ENCODE measurements at places on chromosomes 2 and 18.

GRCh38 chr18:5604778-5605177 lies 61.0 kb upstream of the EPB41L3 start:
- DNase-seq, result no peak

DNA sequence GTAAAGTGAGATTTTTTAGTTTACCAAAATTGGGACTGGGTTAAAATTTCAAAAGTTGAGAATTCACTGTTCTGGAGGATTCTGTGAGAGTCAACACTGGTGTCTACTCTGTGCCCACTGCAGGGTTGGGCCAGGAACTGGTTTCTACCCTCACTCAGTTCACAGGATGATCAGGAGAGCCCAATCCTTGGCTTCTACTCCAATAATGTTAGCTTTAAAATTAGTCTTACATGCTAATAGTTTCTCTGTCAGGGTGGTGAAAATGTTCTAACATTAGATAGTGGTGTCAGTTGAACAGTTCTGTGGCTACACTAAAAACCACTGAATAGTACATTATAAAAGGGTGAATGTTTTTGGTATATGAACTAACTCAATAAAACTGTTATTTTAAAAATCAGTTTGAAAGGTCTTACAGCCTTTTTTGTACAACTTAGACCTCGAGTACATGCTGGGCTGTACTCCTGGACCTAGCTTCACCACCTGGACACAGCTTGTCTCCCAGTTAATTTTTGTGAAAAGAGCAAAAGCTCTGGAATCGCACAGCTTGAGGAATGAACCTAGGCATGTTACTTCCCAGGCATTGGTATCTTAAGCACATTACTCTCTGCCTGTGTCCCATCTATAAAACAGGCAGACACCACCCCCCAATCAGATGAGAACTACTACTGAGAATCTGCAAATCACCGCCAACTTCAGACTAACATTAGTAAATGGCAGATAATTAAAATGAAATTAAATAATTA lies 44.4 kb downstream of the ACVR1 start:
- DNase-seq, result no peak

- DNase-seq, result no peak
These were observed 194.6 kb upstream of the SYT4 start for GRCh38 chr18:43471873-43472272.

DNA sequence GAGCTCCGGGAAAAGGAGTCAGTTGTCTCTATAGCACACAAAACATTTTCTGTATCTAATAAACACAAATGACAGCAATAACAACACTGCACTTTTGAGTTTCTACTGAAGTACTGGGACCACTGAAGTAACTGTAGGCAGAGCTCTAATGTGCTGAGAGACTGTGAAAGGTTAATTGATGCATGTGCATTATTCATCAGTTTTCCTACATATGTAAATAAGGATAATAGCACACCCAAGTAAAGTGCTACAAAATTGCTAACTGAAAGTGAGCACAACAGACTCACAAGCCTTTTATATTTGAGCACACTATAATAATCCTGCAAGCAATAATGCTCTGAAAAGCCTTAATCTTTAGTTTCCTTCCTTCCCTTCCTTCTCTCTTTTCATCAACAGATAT lies 1051.6 kb downstream of the LRP1B start:
- DNase-seq, result no peak

GRCh38 chr18:58540381-58540943 lies 88.4 kb downstream of the ALPK2 start:
- DNase-seq, result no peak

- no peak for DNase-seq
These were observed 156.6 kb downstream of the DNAH7 start for GRCh38 chr2:195912079-195912478.

DNA sequence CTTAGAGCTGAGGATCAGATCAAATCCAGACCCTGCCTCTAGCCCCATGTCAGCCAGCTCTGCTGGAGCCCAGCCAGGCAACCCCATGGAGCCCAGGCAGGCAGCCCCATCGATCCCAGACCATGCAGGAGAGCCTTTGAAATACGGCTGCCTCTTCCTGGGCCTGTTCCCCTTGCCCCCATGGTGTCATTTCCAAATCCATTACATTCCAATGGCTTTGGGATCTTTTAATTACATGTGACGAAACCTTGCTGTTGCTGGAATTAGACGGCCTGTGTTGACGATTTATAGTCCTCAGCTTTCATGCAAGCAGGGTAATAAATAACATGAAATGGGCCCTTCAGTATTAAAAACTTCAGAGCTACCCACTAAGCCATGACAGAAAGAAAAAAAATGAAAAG lies 75.8 kb upstream of the SLC14A2 start:
- no peak for DNase-seq

DNA sequence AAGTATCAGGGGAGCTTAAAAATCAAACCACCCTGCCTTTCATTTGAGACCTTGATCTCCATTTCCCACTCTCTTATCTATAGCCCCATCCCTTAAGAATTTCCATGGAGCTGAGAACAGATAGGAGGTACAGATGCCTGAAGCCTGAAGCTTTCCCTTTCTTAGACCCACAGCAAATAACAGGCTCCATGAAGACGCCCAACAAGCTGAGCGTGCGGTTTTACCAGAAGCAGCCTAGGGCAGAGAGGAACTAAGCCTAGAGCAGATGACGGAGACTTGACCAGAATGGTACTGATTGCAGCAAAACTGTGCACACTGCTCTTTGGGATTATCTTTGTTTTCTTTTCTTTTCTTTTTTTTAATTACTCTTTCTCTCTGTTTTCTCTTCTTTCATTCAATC lies 1.7 kb upstream of the ERBB4 start:
- DNase-seq, result no peak

- no peak for DNase-seq
These were observed 22.8 kb upstream of the KIDINS220 start for GRCh38 chr2:8860239-8860638.

GRCh38 chr2:231321556-231322334 lies 73.8 kb upstream of the B3GNT7 start:
- no peak for DNase-seq

- DNase-seq, result no peak
These were observed 103.3 kb upstream of the GATA6 start for GRCh38 chr18:22066083-22066485.

- no peak for DNase-seq
These were observed 16.4 kb downstream of the WDR35 start for GRCh38 chr2:19973466-19973865.

GRCh38 chr18:3425446-3425845 lies 24.5 kb upstream of the TGIF1 start:
- DNase-seq, result no peak

DNA sequence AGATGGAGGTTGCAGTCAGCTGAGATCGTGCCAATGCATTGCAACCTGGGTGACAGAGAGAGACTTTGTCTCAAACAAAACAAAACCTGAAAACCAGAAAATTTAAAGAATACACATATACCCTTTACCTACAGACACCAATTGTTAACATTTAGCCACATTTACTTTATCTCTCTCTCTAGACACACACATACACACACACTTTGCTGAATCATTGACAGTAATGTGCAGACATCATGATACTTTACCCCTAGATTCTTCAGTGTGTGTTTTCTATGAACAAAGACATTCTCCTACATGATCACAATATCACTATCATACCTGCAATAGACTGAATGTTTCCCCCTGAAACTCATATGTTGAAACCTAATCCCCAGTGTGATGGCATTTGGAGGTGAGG lies 10.2 kb upstream of the CFLAR start:
- no peak for DNase-seq

DNA sequence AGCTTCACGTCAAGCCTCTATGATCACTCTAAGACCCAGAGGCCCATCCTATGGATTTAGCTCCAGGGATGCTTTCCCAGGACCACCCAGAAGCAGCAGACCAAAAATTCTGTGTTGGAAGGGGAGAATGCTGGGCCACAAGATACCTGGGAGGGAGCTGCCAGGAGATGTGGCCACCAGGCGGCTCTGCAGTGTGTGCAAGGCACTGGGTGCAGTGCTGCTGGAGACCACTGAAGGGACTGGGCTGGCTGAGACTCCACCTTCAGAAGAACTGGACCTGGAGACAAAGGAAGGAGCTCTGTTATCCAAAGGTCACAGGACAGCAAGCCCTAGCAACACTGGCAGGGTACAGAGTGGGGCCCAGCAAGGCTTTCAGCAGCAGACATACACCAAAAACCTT lies 34.0 kb downstream of the KANSL3 start:
- DNase-seq, result no peak

GRCh38 chr2:128389388-128390086 lies 70.9 kb upstream of the HS6ST1 start:
- no peak for DNase-seq

DNA sequence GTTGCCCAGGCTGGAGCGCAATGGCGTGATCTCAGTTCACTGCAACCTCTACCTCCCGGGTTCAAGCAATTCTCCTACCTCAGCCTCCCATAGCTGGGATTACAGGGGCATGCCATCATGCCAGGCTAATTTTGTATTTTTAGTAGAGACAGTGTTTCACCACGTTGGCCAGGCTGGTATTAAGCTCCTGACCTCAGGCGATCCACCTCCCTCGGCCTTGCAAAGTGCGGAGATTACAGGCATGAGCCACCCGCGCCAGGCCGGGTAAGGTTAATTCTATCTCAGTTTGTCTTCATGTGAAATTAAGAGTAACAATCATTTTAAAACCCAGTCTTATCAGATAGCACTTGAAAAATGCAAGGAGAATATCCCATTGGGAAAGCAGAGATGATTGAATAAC lies 1681.7 kb upstream of the DDX18 start:
- no peak for DNase-seq

GRCh38 chr2:190649035-190649797 lies at the start of gene NAB1:
Gene NAB1 (plus strand): TSS chr2:190649083. CDS start chr2:190659177, 10,094 bp downstream.
- no peak for DNase-seq

DNA sequence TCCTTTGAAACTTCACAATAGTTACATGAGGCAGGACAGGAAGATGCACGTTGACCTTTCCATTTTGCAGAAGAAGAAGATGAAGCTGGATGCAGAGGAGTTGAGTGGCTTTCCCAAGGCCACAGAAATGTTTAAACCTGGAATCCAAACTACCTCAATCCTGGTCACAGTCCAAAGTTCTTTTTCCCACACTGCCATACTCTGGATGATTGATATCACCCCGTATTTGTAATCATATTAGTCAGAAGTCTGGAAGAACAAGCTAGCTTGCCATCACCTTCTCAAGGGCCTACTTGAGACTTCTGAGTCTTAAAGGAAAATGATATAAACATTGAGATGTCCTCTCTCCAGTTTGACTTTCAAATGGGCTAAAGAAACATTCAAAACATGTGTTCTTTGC lies 190.1 kb downstream of the LNPK start:
- DNase-seq, result no peak

GRCh38 chr18:1102848-1103247 lies 198.2 kb downstream of the ADCYAP1 start:
- no peak for DNase-seq

GRCh38 chr2:178418426-178418825 lies 32.5 kb downstream of the PRKRA start:
- DNase-seq, result no peak

- no peak for DNase-seq
These were observed 111.6 kb downstream of the DYNAP start for GRCh38 chr18:54702686-54703085.

DNA sequence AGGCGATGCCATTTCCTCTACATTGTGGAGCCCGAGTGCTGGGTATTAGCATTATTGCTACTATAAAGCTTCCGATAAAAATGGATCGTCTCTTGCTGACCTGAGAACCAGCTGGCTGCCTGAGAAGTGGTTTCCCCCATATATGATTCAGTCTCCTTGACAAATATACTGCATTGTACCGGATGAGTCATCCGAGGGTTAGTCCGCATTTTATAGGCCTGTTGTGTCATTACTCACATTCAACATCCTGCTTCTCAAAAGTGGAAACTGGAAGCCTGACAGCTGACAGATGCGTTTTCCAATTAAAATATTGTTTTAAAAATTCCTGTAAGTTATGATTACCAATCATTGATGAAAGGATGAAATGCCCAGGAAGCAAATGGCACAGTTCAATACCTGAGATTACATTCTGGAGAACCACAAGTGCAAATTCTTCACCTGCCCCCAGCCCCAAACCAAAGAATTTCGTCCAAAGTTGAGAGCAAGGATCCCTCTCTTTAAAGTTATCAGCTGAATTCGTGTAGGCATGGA lies 65.7 kb downstream of the SPRED2 start:
- no peak for DNase-seq

GRCh38 chr2:170817093-170818035 lies 677 bp downstream of the GAD1 start:
- no peak for DNase-seq

DNA sequence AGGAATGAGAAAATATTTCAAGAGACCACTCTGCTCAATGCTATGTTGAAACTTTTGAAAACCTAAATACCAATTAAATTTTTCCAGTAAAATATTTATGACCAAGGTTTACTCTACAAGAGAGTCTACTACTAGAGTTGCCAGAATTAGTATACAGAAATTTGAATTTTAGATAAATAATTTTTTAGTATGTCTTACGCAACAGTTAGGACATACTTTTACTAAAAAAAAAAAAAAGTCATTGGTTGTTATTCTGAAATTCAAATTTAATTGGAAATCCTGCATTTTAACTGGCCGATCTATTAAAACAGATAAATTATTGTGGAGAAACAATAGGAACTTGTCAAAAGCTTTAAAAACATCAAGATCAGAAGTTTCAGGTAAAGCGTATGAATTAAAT lies 49.1 kb upstream of the TMEM200C start:
- no peak for DNase-seq

All from NCI-H187 treated with DMSO at 0.1 percent for 48 hours (cell line).